Type B pancreatic cell (in vitro differentiated cells): ENCODE measurements at places on chromosomes 4 and X.

- DNase-seq: no peak
These were observed 169.2 kb upstream of the RBPJ start for GRCh38 chr4:26151615-26152014.

DNA sequence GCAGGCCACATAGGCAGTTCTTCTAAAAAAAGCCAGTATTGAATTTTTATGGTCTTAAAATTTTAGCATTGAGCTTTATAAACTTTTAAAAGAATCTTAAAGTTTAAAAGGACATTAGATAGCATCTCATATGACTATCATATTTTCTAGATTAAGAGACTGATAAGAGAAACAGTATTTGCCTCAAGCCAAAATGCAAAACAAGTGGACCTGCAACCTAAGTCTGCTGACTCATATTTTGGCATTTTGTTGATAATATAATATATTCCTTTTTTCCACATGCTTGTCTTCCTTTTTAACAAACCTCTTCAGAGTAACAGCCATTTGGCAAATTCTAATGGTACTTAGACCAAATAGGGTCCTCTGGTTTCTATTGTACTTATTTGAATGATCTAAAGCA is 328.5 kb upstream of the GALNTL6 start:
- DNase-seq: no peak

- DNase-seq: no peak
These were observed 1066.0 kb upstream of the ADGRL3 start for GRCh38 chr4:60134099-60134498.

- DNase-seq: no peak
These were observed 950.1 kb downstream of the FAT4 start for GRCh38 chr4:126264839-126265238.

DNA sequence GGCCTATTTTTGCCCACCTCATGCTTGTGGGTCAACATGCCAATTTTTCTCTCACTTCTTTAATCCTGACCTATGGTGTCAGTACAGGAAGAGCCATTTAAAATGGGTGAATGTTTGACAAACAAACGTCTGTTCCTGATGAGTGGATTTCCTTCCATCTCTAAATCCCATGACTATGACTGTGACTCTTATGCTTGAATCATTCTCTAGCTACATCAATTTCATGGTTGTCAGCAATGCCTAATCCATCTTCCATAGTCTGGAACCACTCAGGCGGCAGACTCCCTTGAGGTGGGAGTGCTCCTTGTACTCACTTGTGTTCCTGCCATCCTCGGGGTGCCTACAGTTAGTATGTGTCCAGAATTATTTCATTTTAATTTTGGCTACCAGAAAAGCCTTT is 194.9 kb upstream of the RPS6KA3 start:
- DNase-seq: no peak

GRCh38 chr4:52711834-52712250 is 39.4 kb downstream of the ERVMER34-1 start:
- DNase-seq: no peak

DNA sequence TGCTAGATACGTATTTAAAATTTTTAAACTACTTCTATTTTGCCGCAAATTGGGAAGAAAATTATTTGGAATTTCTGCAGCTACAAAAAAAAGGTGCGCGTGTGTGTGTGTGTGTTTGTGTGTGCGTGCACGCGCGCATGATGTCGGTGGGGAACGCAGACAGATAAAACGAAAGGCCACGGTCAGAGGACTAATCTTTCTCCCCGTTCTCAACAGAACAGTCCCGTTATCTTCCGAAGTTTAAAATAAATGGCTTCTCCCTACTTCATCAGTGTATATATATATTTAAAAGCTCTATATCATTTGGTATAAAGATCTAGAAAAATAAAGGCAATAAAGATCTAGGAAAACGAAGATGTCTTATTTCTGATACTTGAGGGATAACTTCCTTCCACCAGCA is 1.5 kb downstream of the MGARP start:
- no peak for DNase-seq

GRCh38 chr4:41998019-41998418 is 7.7 kb downstream of the SLC30A9 start:
- no peak for DNase-seq

GRCh38 chr4:3372933-3373465 is 68.8 kb upstream of the HGFAC start:
- no peak for DNase-seq

DNA sequence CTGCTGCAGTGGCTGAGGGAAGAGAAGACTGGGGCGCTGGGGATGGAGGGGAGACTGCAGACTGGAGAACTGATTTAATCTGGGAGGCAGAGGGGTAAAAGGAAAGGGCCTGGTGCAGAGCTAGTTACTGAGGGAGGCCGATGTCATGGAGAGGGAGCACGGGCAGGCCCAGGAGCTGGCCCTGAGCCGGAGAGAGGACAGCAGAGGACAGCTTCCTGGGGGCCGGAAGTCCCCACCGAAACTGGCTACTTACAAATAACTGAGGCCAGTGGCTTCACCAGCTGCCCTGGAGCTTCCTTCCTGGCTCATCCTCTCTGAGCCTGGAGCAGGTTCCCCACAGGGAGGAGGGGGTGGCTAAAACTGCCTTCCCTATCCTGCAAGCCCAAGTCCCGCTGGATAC is 26.9 kb downstream of the NSG1 start:
- DNase-seq: no peak

DNA sequence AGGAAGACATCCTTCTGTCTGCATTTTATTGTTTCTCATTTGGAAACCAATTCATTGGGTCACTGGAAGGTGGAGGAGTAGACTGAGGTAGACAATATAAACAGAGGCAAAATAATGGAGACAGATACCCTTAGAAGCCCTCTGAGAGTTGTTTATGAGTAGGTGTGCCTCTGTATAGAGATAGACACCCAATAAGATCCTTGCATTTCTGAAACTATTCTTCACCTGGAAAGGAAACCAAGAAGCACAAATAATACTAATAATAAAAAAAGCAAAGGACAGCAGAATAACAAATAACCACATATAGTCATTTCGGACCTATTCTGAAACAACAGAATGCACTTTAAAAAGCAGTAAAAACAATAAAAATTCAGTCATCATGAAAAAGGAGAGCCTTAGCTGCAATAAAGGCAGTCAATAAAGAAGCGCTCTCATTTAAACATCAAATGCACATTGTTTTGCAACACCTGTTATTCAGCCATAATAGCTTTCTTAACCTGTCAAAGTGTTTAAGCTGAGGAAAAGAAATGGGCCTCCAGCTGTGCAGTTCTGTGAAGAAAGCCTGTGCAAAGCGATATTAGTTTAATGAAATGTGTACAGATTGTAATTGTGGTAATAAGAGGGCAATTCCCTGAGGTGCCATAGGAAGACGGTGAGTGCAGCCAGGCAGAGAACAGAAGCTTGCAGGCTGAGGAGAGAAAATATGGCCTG is 904.2 kb downstream of the STPG2 start:
- no peak for DNase-seq

GRCh38 chrX:75301060-75301459 is 27.2 kb downstream of the UPRT start:
- no peak for DNase-seq

- DNase-seq: no peak
These were observed 339.0 kb upstream of the DDX53 start for GRCh38 chrX:22660756-22661155.

DNA sequence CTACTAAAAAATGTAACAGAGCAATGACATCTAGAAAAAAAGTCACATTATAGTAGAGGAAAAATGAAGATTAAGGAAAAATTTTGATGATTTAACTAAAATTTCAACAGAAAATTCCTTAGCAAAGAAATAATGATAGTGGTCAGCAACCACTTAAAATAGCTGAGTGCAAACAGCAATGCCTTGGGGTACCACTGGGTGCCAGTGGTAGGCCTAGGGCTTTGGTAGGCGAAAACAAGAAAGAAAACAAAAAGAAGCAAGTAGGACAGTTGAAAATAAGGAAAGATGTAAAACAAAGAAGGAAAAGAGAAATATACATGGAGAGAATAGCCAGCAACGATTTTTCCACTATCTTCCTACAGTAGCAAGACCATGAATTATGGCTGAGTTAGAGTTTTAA is 313.5 kb upstream of the IRS4 start:
- DNase-seq: no peak

GRCh38 chr4:59565836-59566235 is 1634.3 kb upstream of the ADGRL3 start:
- DNase-seq: no peak

- DNase-seq: no peak
These were observed 16.9 kb downstream of the AASDH start for GRCh38 chr4:56370377-56370776.

- DNase-seq: no peak
These were observed 28.1 kb downstream of the ANK2 start for GRCh38 chr4:113077575-113077974.

DNA sequence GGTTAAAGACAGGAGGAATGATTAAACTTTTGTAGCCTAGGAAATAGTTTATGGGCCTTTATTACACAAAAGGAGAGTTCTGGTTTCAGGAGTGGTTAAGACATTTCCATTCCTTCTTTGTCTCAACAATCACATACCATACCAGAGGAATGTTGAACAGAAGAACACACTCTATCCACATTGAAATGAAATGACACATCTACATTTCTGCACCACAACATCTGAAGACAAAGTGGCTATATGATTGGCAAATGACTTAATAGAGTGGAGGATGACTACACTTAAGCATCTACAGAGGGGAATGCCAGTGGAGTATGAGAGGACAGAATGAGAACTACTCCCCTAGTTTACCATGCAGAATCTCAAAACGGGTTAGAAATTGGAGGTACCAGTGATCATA is 8.0 kb downstream of the CYP2U1 start:
- no peak for DNase-seq
